Foreskin melanocyte (primary cell): ENCODE measurements at places on chromosomes 6 and 20.

- DNase-seq = peak; percentile 24
These were observed 82.9 kb upstream of the FOXP4 start for GRCh38 chr6:41463062-41463930.

DNA sequence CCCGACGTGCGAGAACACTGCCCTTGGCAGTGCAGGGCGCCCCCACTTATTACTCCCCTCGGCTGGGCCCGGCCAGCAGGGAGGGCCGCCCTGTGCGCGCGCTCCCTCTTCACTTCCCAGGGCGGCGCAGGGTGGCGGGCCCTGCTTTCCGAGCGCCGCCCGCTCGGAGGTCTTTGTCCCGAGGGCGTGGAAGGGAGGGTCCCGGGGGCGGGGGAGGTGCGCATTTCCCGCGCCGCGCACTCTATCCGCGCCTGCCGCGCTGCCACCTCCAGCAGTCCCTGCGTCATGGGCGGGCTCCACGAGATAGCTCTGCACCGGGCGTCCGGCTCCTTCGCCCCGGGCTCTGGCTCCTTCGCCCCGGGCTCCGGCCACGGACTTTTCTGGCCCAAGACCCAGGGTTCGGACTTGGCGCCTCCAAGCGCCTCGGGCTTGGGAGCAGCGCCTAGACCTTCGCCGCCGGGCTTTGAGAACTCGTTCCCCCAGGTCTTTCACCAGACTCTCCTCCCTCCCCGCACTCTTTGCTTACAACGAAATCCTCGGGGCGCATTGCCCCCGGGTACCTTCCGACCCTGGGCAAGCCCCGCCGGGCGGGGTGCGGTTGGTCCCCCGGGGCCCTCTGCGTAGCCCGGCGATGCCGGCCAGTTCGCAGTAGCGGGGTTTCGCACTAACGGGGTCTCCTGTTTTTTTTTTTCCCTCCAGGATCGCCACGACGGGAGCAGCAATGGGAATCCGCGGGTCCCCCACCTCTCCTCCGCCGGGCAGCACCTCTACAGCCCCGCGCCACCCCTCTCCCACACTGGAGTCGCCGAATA, 1.6 kb downstream of the TFAP2C start:
- DNase-seq = no peak

GRCh38 chr6:63580704-63580961, 8.4 kb downstream of the LOC128125822 start:
- DNase-seq = no peak

GRCh38 chr6:52186480-52186879, 305 bp downstream of the IL17A start:
- DNase-seq = no peak

DNA sequence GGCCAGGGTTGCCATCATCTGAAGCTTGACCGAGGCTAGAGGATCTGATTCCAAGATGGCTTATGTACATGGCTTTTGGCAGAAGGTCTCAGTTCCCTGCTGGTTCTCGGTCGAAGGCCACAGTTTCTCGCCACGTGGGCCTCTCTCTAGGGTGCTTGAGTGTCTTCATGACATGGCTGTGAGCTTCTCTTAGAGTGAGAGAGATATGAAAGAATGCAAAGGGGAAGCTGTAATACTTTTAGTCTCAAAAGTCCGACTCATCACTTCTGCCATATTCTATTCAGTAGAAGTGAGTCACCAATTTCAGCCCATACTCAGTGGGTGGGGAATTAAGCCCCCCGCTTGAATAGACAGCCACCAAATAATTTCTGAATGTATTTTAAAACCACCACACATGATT, 94.2 kb downstream of the UTRN start:
- no peak for DNase-seq

- no peak for DNase-seq
These were observed 23.3 kb downstream of the SESN1 start for GRCh38 chr6:109071125-109071917.

- DNase-seq = no peak
These were observed 415.1 kb downstream of the PLCB1 start for GRCh38 chr20:8547035-8547650.

GRCh38 chr20:63188641-63189321, 27.1 kb downstream of the YTHDF1 start:
- DNase-seq = no peak

DNA sequence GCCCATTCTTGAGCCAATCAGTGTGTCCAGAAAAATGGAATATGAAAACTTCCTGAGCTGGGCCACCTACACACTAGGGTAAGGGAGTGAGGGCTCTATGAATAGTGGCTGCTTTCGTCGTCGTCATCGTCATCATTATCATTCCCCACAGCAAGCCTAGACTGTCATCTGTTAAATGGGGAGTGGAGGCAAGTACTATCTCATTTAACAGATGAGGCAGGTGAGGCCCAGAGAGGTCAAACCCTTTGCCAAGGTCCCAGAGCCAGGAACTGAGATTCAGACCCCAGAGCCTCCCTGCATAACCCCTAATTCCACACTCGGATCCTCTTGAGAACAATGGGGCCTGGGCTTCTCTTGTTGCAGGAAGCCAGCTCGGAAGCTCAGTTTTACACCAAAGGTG, 20.6 kb downstream of the BPIFB1 start:
- no peak for DNase-seq

DNA sequence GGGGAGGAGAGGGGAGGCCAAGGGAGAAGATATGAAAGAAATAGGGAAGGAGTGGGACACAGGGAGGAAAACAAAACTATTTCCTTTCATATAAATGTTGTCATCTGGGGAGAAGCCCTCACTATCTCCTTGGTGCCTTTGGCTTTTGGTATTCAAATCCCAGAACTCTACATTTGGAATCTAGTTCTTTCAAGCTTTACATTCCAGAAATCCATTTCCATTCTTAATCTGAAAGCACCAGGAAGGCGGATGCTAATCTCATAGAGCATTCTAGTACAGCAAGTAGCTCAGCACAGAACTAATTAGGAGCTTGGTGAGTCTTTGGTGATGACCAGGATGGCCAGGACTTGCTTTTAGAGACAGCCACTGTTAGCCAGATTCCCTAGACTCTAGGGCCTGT, 177.9 kb downstream of the KIF16B start:
- DNase-seq = no peak

GRCh38 chr6:131269565-131270391, 134.5 kb downstream of the AKAP7 start:
- DNase-seq = no peak

GRCh38 chr6:127341471-127342202, 1.8 kb downstream of the ECHDC1 start:
- DNase-seq = no peak
